ENCODE measurements at places on chromosomes 16 and 17. TPM values are rescaled to one million over a fixed set of nuclear protein-coding genes. Genes with fewer than 3 reads are reported as not detected.

GAS2L2 gene
- not detected for total RNA-seq

FBXL16 gene
- 4.3 TPM for total RNA-seq

DNA sequence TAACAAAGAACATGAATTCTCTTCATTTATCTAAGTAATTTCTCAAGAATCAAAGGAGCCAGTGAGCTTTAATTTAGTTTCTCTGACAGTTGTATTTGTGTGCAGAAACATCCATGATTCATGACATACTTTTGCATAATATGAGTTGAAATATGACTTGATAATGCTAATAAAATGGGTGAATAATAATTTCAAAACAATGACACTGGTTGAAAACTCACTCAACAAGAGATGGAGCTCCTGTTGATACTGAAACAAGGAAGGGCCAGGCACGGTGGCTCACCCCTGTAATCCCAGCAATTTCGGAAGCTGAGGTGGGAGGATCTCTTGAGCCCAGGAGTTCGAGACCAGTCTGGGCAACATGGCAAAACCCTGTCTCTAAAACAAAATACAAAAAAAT lies 147.0 kb downstream of the MAP2K6 start:
- no peaks in the 10 kb centered on the region for H3K36me3 ChIP-seq

- H3K27me3 ChIP-seq = no peaks in the 10 kb centered on the region
- DNase-seq = no peak
- H3K27ac ChIP-seq = no peak overlapping the region
- peaks cover 3% of the 10 kb centered on the region for H3K36me3 ChIP-seq
Observed at GRCh38 chr17:63337579-63337978, 108.5 kb downstream of the CYB561 start.

PAQR4 gene
- total RNA-seq = 23.8 TPM

GRCh38 chr17:67353929-67354574 lies 12.3 kb downstream of the PSMD12 start:
- no peaks in the 10 kb centered on the region for H3K27me3 ChIP-seq
- H3K36me3 ChIP-seq = peaks cover 34% of the 10 kb centered on the region
- no peaks in the 10 kb centered on the region for H3K4me1 ChIP-seq
- DNase-seq = no peak
- H3K27ac ChIP-seq = no peak overlapping the region
- H3K4me3 ChIP-seq = no peak overlapping the region

RCVRN gene
- not detected for total RNA-seq

GRCh38 chr17:77006971-77007649 lies 133.7 kb upstream of the SEC14L1 start:
- peaks cover 20% of the 10 kb centered on the region for H3K27me3 ChIP-seq
- peaks cover 22% of the 10 kb centered on the region for H3K4me1 ChIP-seq
- H3K36me3 ChIP-seq = no peaks in the 10 kb centered on the region
- H3K27ac ChIP-seq = no peak overlapping the region
- no peak overlapping the region for H3K4me3 ChIP-seq
- DNase-seq = no peak

- H3K27ac ChIP-seq = no peak overlapping the region
- no peak overlapping the region for H3K4me3 ChIP-seq
- peaks cover 32% of the 10 kb centered on the region for H3K4me1 ChIP-seq
- H3K36me3 ChIP-seq = no peaks in the 10 kb centered on the region
- peaks cover 9% of the 10 kb centered on the region for H3K27me3 ChIP-seq
Observed at GRCh38 chr17:39094607-39095308, 56.7 kb downstream of the PLXDC1 start.

DNA sequence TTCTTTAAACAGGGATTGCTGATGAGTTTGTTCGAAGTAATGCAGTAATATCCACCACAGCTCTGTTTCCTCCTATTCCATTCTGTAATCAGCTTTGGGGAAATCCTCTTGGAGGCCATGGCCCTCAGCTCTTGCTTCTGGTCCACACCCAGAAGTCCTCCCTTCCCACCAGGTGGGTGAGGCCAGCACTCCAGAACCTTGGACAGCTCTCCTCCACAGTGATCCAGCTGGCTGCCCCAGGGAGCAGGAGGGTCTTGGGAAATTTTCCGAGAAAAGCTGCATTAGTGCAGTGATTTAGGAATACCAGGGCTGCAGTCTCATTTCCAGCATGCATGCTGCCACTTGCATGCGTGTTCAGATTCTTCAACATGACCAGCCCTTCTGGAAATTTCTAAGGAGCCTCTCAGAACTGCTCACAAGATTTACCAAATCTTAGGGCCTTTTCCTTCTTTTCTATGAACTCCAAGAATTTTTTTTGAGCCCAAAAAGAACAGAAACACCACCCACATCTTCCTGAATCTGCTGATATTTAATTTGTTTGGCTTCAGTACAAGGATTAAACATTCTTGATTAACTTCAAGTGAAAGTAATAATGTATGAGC lies 4.2 kb downstream of the SMPD3 start:
- H3K4me1 ChIP-seq = peaks cover 7% of the 10 kb centered on the region
- no peaks in the 10 kb centered on the region for H3K36me3 ChIP-seq
- DNase-seq = no peak
- peaks cover 59% of the 10 kb centered on the region for H3K27me3 ChIP-seq
- H3K4me3 ChIP-seq = no peak overlapping the region
- no peak overlapping the region for H3K27ac ChIP-seq

PITPNM3 gene
- total RNA-seq = 4.3 TPM

- peaks cover 2% of the 10 kb centered on the region for H3K4me1 ChIP-seq
- DNase-seq = no peak
- peaks cover 3% of the 10 kb centered on the region for H3K27me3 ChIP-seq
- H3K4me3 ChIP-seq = no peak overlapping the region
- H3K27ac ChIP-seq = no peak overlapping the region
- no peaks in the 10 kb centered on the region for H3K36me3 ChIP-seq
Observed at GRCh38 chr17:35428229-35428628, 4.1 kb downstream of the SLFN12 start.

TP53TG3 gene
- not detected for total RNA-seq

- H3K36me3 ChIP-seq = no peaks in the 10 kb centered on the region
- H3K4me3 ChIP-seq = no peak overlapping the region
- no peaks in the 10 kb centered on the region for H3K27me3 ChIP-seq
- DNase-seq = peak; percentile 73
- no peak overlapping the region for H3K27ac ChIP-seq
- no peaks in the 10 kb centered on the region for H3K4me1 ChIP-seq
Observed at GRCh38 chr16:17578981-17579874, 108.5 kb upstream of the XYLT1 start.

DNA sequence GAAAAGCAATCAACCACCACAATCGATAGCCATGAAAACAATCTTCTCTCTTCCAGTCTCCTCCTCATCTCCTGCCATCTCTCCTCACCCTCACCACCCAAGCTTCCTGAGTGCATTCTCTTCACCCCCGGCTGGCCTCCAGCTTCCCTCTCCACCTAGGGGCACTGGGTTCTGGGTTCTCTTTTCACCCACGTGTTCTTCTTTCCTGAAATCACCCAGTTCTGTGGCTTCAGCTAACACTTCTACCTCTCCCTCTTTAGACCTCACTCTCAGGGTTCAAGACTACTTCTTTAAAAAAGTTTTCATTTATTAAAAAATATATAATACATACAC lies 8.2 kb downstream of the ITGAM start:
- peaks cover 37% of the 10 kb centered on the region for H3K27me3 ChIP-seq
- no peaks in the 10 kb centered on the region for H3K4me1 ChIP-seq
- H3K36me3 ChIP-seq = no peaks in the 10 kb centered on the region
- DNase-seq = peak; percentile 25

DNA sequence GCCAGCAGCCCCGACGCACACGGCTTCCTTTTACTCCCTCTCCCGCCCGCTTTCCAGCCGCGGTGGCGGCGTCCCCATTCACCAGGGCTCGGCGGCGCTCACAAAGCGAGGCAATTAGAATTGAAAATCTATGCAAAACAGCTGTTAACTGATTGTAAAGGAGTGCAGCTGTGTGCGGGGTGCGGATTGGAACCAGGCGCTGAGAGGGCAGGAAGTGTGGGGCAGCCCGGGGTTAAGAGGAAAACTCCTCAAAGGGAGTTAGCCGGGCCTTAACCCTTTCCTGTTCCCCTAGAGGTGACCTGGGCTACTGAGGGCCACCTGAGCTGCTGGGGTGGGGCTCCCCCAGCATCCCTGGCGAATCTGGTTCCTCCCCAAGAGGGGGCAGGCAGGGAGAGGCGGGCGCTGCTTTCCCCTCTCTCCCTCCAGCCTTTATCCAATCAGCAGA lies 5.8 kb upstream of the GSE1 start:
- DNase-seq = no peak
- H3K36me3 ChIP-seq = no peaks in the 10 kb centered on the region
- H3K4me1 ChIP-seq = peaks cover 47% of the 10 kb centered on the region
- peaks cover 4% of the 10 kb centered on the region for H3K27me3 ChIP-seq

TERB1 gene
- total RNA-seq = not detected

DNA sequence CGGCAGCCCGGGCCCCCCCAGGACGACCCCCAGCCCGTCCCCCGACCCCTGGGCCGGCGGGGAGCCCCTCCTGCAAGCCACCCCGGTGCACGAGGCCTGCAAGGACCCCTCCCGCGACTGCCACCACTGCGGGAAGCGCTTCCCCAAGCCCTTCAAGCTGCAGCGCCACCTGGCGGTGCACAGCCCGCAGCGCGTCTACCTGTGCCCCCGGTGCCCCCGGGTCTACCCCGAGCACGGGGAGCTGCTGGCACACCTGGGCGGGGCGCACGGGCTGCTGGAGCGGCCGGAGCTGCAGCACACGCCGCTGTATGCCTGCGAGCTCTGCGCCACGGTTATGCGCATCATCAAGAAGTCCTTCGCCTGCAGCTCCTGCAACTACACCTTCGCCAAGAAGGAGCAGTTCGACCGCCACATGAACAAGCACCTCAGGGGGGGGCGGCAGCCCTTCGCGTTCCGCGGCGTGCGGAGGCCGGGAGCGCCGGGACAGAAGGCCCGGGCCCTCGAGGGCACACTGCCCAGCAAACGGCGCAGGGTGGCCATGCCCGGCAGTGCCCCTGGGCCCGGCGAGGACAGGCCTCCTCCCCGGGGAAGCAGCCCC lies 15.6 kb upstream of the ZFPM1 start:
- no peaks in the 10 kb centered on the region for H3K4me1 ChIP-seq
- DNase-seq = peak; percentile 85
- no peaks in the 10 kb centered on the region for H3K36me3 ChIP-seq
- no peak overlapping the region for H3K27ac ChIP-seq
- no peak overlapping the region for H3K4me3 ChIP-seq
- no peaks in the 10 kb centered on the region for H3K27me3 ChIP-seq

DNA sequence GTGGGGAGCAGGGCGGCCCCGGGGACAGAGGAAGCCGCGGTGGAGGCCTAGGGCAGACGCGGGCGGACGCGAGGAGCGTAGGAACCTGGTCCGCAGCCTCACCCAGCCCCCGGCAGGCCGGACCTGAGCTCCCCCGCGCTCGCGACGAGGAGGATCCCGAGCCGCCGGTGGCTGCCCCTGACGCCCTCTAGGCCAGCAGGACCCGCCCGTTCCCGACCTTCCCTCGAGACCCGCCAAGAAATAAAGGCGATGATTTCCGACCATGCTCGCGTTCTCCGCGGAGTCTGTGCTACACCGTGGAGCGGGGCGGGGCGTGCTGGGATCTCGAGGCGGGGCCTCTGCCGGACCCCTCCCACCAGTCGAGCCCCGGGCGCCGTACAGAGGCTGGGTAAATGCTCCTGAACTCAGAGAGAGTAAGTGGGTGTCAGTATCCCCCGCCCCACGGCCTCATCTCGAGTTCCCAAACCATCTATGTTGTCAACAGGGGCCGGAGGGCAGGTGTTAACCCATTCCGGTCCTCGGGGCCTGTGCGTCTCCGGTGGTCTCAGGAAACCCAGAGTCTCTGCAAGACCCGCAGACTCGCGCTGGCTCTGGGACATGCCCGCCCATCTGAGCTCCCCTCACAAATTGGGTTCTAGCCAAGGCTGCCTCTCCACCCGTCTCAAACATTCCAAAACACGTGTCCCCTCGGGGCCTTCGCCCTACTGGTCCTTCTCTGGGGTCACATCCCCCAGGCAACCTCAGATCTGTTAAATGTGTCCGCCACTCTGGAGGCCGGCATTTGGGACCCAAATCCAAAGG lies 13.7 kb downstream of the SYCE1L start:
- H3K36me3 ChIP-seq = peaks cover 3% of the 10 kb centered on the region
- H3K27ac ChIP-seq = peak overlapping the region; percentile 62
- H3K4me3 ChIP-seq = peak overlapping the region; percentile 94
- H3K4me1 ChIP-seq = peaks cover 8% of the 10 kb centered on the region

- DNase-seq = no peak
- H3K4me3 ChIP-seq = peak overlapping the region; percentile 75
- peaks cover 25% of the 10 kb centered on the region for H3K4me1 ChIP-seq
- H3K27me3 ChIP-seq = peaks cover 4% of the 10 kb centered on the region
- peak overlapping the region; percentile 78 for H3K27ac ChIP-seq
- no peaks in the 10 kb centered on the region for H3K36me3 ChIP-seq
Observed at GRCh38 chr16:29710227-29711219, 31.5 kb downstream of the QPRT start.

- H3K27me3 ChIP-seq = no peaks in the 10 kb centered on the region
- H3K4me3 ChIP-seq = no peak overlapping the region
- no peaks in the 10 kb centered on the region for H3K4me1 ChIP-seq
- no peak overlapping the region for H3K27ac ChIP-seq
- H3K36me3 ChIP-seq = no peaks in the 10 kb centered on the region
Observed at GRCh38 chr16:3935921-3936320, 55.4 kb upstream of the CREBBP start.

GRCh38 chr16:50267151-50267631 lies 840 bp downstream of the ADCY7 start:
- no peak for DNase-seq
- peaks cover 4% of the 10 kb centered on the region for H3K36me3 ChIP-seq
- no peaks in the 10 kb centered on the region for H3K27me3 ChIP-seq
- peaks cover 27% of the 10 kb centered on the region for H3K4me1 ChIP-seq

DNA sequence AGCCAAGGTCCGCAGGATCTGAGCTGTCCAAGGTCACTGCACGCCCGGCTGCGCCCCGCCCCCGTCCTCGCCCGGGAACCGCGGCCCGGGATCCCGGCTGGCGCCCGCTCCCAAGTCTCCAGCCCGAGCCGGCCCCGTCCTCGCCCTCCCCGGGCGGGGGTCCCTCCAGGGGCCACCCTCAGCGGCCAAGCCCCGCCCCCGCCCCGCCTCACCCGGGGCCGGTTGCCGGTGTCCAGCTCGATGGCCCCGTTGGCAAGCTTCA lies 216 bp downstream of the VPS9D1 start:
- H3K27me3 ChIP-seq = no peaks in the 10 kb centered on the region
- H3K36me3 ChIP-seq = peaks cover 4% of the 10 kb centered on the region
- peaks cover 18% of the 10 kb centered on the region for H3K4me1 ChIP-seq
- peak overlapping the region; percentile 94 for H3K27ac ChIP-seq
- peak overlapping the region; percentile 91 for H3K4me3 ChIP-seq
